NCI-H524 treated with DMSO at 0.1 percent for 48 hours (cell line): ENCODE measurements at places on chromosomes 4 and X.

GRCh38 chr4:85676050-85676425 lies 201.1 kb downstream of the ARHGAP24 start:
- no peak for DNase-seq

DNA sequence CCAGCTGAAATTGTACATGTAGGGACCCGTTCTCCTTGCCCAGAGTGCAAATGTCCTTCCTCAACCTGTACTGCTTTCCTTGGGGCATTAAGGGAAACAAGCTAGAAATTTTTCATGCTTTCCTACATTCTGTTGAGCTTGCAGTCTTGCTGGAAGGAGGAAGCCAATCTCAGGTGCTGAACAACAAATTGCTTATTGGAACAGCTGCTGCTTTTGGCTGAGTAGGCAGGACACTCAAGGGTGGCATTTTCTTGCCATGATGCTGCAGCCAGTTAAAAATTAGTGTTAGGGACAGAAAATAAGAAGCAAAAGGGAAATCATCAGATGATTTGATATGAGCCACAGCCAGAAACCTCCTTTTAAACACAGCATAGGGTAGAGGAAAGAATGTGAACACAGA lies 223.7 kb downstream of the QDPR start:
- no peak for DNase-seq

DNA sequence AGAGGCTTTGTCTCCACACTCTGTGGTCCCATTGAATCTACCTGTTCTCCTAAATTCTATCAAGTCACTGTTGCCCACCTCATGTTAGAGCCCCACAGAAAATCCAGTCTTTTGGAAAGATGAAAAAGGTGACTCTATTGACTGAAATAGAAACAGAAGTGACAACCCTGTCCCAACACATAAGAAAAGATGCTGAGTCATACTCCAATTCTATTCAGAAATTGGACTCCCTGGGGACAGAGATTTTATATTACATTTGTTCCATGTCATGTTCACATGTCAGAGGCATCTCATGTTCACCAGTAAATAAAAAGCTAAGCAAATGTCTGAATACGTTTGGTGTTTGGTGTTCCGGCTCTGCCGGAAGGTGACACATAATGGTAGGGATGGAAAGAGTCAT lies 2.9 kb upstream of the GRPR start:
- no peak for DNase-seq

DNA sequence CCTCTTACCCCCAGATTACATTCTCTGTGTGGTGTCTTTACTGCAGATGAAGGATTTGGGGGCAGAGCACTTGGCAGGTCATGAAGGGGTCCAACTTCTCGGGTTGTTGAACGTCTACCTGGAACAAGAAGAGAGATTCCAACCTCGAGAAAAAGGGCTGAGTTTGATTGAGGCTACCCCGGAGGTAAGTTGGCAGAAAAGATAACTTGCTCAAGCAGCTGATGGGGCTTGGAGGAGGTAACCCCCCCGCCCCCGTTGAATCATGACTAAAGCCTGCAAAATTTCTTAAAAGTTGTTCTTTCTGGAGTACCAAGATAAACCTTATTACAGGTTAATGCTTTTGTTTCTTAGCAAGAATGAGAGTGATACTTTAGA lies 1.5 kb downstream of the CCNG2 start:
- no peak for DNase-seq
